Gastroesophageal sphincter (tissue), 4 donors: ENCODE measurements at places on chromosomes 16 and 17. TPM values are rescaled to one million over a fixed set of nuclear protein-coding genes. Genes with fewer than 3 reads are reported as not detected.

- no peak for ATAC-seq
These were observed 64.8 kb upstream of the MRC2 start for GRCh38 chr17:62562656-62563055.

DNA sequence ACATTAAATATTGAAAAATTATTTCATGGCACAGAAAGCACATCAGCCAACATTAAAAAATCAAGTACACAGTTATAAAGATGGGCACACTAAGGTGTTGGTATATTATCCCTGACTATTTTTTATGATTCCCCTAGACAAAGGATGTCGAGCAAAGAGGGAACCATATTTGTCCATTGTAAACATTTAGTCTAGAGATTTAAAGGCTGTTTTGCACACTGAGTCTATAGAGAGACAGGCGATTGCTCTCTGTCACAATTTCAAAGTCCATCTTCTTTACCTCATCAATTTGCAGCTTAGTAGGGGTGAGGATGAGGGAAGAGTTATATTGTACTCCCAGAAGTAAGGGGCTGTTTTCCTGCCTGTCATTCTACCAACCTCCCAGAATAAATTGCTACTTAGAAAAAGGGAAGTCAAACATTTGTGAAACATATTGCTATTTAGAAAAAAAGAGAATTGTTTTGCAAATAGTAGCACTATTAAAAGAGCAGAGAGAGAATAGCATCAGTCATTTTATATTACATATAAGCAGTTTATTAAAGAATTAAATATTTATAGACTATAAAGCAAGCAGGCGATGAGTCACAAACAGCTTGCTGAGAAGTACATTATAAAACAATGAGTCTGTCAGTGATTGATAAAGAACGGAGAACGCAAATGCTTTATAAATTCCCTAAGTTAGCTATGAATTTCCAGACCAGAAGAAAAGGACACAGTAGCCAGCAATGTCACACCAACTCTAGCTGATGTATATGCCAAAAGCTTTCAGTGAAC, 270.6 kb upstream of the PMFBP1 start:
- ATAC-seq: no peak

DNA sequence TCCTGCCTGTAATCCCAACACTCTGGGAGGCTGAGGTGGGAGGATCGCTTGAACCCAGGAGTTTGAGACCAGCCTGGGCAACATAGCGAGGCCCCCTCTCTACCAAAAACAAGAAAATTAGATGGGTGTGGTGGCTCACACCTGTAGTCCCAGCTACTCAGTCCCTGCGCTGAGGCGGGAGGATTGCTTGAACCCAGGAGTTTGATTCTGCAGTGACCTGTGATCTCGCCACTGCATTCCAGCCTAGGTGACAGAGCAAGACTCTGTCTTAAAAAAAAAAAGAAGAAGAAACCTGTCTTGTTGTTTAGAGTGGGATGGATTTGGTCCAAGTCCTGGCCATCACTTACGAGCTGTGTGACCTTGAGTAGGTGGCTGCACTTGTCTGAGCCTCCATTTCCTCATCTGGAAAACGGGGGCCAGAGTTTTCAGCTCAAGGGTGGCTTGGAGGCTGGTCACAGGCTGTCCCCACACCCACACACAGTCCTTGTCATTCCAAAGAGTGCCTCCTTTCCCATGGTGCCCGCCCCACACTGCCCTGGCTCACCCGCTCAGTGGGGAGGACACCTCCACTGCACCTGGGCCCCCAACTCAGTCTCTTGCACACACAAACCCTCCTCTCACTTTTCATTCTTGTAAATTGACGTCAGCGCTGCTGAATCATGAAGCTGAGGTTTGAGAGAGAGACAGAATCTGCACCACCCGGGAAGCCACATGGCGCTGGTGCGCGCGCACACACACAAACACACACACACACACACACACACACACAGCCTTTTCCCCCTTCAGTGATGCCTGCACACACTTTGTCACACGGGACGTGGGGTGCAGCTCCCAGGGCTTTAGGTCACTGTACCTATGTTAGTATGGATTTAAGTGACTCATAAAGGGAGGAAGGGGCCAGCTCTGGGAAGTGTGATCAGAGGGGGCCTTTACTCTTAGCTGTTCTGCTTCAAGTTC, 4.2 kb downstream of the SOCS1 start:
- no peak for ATAC-seq

DNA sequence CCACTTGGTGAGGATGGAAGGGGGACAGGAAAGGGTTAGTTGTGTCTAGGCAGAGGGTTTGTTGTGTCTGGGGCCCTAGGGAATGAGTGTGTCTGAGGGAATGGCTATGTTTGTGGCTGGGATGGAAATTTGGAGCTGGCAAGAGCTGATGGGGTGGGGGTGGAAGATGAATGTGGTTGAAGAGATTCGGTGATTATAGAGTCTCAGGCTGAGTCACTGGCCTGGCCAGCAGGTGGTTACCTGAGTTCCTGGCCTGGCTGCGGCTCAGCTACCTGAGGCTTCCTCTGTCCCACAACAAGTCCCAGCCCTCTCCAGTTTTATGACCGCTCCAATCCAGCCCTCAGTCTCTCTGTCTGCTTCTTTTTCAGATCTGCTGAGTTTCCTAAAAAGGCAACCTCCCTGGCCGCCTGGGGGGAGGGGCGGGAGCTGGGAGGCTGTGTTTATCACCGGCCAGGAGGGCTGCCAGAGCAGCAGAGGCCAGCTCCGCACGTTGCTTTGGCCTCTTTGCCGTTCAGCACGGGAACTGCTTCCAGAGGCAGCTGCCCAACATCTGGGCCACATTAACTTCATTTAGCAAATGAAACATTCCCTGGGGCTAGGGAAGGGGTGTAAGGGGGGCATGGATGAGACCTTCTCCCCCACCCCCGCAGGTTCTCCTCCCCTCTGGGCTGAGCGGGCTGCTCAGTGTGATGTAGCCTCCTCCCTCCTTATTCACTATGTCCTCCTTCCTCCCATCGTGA, 21.8 kb downstream of the ITGB3 start:
- peak; percentile 67 for ATAC-seq

GRCh38 chr17:5793899-5794298, 209.6 kb upstream of the NLRP1 start:
- no peak for ATAC-seq

Gene LPO
- total RNA-seq: not detected

DNA sequence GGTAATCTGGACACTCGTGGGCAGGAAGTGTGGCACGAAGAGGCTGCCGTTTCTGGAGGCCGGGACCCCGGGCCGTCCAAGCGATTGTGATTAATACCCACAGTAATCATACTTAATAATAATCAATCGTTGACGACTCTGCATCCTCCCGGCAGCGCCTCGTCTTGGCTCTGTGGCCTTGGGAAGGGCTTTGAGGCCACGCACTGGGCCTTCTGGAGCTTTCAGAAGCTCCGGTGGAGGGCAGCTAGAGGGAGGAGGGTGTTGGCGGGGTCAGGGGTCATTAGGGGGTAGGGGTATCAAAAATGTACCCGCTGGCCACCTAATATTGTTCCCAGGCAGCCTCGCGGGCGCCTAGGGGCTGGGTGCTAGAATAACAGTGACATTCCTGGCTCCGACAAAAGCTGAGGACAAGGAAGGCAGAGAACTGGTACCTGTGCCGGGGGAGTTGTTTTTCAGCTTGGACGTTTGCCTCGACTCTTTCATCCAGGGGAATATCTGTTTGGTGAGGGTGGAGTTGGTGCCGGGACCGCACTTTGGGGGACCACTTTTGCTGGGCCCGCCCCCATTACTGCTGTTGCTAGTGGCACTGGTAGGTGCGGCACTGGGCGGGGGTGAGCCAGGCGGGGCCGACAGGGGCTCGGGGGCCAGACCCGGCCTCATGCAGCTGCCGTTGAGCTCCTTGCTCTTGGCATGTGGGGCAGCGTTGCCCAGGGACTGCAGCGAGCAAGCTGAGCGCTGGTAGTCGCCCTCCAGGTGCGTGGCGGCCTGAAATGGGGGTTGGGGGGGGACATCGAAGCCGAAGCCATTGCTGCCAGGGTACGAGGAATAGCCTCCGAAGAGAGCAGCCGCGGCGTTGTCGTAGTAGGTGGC, 6.9 kb upstream of the HOXB2 start:
- peak; percentile 4 for ATAC-seq

Gene SLC46A1
- 7.9 TPM for total RNA-seq

DNA sequence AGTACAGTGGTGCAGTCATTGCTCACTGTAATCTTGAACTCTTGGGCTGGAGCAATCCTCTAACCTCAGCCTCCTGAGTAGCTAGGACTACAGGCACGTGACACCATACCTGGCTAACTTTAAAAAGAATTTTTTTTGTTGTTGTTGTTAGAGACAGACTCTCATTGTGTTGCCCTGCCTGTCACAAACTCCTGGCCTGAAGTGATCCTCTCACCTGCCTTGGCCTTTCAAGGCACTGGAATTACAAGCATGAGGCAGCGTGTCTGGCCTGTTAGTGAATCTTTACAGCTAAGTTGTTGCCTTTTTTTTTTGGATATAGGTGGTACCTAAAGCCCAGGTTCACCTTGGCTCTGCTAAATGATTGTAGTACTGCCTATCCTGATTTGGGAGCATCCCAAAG, 290.6 kb downstream of the BCAS3 start:
- no peak for ATAC-seq

GRCh38 chr17:36529121-36529520, 5.5 kb downstream of the MYO19 start:
- no peak for ATAC-seq

- ATAC-seq: no peak
These were observed 1066.7 kb upstream of the RBFOX1 start for GRCh38 chr16:6265968-6266367.

DNA sequence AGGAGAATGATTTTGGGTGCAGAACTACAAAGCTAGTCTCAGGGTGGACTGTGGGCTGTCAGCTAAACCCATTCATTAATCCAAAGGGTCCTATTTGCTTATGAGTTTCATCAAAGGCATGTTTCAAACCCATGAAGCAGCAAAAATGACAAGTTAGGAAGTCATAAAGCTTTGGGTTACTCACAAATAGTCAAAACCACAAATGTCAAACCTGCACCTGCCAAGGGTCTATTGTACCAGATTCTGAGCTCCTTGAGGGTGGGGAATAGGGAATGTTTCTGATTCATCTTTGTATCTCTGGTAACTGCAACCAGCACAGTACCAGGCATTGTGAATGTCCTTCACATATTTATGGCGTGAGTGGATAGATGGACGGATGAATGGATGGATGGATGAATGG, 317.7 kb downstream of the MAF start:
- no peak for ATAC-seq

DNA sequence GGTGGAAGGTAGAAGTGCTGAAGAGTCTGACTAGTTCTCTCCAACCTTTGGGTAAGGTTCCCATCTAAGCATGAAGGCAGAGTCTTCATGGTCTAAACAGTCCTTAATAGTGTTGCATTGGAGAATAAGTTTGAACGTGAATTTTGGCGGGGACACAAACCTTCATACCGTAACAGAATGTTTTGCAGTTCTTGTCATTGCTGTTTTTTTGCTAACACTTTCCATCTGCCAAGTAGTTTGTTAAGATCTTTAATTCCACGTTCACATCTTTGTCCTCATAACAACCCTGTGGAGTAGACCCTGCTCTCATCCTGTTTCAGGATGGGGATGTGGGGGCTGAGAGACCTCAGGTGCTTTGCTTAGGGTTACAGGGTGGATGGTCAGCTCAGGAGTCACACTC, 936.9 kb upstream of the EEF2KMT start:
- ATAC-seq: no peak

- no peak for ATAC-seq
These were observed 70.8 kb downstream of the ZFHX3 start for GRCh38 chr16:72977127-72977526.

DNA sequence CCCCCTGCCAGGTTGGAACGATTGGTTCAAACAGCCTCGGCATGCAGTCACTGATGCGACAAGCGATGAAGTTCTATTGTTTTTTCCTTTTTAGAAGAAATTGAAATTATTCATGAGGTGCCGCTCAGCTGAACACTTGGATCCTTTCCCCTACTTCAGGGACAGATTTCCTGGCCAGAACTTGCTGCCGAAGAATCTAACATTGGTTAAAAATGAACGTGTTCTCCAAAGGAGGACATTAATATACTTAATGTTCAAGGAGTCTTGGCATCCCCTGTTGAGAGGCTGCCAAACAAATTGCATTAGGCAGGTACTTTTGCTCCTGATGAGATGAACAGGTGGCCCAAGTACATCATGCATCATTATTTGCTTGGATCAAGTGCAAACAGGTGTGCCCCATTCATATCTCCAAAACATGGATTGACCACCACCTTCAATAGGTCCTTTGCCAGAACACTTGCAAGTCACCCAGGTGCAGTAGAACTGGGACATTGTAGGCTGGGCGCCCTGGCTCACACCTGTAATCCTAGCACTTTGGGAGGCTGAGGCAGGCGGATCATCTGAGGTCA, 437.2 kb downstream of the HAPSTR1 start:
- no peak for ATAC-seq

DNA sequence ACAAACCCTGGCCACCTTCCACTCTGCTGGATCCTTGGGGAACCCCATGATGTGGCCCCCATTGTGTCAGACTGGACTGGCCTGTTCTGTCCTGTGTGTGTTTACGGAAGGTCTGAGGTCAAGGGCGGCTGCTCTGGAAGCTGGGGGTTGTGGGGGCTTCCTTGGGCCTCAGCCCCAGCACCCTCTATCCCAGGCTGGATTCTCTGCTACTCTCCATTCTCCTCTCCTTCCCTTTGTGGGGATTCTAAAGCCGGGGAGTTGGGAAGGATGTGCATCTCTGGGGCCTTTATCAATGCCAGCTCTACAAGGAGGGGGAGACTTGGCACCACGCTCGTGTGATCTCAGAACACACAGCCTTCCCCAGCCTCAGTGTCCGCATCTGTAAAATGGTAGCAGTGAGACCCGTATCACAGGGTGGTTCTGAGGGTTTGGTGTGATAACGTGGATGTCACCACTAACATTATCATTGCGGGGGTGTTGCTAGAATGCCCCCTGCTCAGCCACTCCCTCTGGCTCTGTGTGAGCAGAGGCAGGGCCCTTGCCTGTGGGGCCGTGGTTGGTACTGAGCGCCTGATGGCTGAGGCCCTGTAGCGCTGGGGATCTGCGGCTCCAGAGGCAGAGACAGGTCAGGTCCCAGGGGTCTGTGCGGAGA, 18.1 kb downstream of the ADGRG1 start:
- no peak for ATAC-seq

DNA sequence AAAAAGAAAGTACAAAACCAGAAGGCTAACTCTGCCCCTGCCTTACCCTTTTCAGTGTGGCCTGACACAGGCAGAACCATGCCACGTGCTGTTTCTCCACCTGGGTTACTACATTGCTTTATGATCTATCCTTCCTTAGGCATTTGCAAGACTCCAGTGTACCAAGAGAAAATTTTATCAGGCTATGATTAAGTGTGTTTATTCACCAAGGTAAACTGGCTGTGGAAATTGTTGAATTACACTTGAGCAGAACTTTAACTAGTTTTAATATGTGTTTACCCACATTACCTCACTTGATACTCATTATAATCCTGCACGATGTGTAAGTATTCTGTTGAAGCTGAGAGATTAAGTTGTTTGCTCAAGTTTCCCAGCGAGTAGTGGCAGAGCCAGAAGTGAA, 129.7 kb upstream of the MYOCD start:
- ATAC-seq: no peak

- ATAC-seq: no peak
These were observed 42.4 kb upstream of the MEAK7 start for GRCh38 chr16:84546669-84547545.
